B cell (primary cell): ENCODE measurements at places on chromosomes 16 and 17. TPM values are rescaled to one million over a fixed set of nuclear protein-coding genes. Genes with fewer than 3 reads are reported as not detected.

GRCh38 chr16:78235876-78236275 lies 136.4 kb downstream of the WWOX start:
- DNase-seq = no peak

DNA sequence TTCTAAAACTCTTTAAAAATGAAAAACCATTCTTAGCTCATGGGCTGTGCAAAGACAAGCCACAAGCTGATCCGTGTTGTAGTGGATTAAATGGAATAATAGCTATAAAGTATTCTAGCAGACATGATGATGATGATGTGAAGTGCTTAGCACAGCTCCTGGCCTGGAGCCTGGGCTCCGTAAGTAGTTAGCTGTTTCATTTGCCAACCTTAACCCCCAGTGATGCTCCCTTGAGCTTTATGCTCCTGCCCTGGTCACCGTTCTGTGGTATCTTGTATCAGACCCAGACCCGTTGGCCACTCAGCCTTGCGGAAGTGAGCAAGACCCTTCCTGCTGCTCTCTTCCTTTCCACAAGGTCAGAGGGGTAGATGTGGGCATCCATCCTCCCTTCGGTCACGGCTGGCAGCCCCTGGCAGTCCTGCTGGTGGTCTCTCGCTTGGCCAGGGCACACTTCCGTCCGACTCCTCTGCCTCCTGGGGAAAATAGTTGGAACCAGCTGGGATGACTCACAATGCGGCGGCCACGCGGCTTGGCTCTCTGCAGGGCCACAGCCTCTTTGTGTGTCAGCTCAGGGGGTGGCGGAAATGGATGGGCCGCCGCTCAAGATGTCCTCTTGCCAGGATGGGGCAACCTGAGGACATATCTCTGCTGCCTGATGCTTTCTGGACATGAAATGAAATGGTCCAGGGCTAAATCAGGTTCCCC lies 79.1 kb downstream of the GPR139 start:
- no peak for DNase-seq

The CCL3 gene
- total RNA-seq = 4.5 and 5.7 TPM in 2 replicates

- DNase-seq = no peak
Observed at GRCh38 chr17:10557422-10557821, 8.0 kb upstream of the MYH2 start.

- no peak for DNase-seq
Observed at GRCh38 chr17:2321399-2321798, 14.9 kb downstream of the TSR1 start.

DNA sequence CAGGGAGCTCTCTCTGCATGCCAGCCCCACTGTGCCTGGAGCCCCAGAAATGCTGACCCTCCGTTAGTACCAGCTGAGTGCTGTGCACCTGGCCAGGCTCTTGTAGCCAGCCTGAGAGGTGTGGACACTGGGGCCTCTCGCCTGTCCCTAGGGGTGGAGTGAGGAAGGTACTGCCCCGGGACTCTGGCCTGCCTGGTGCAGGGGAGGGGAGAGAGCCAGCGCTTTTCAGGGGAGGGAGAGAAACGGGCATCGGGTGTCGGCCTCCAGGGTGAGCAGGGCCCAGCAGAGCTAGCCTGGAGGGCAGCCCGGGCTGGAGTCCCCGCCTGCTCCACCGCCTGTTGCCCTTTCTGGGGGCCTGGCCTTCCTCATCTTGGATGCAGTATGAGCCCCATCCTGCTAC lies 13.1 kb downstream of the MAP2K3 start:
- no peak for DNase-seq

DNA sequence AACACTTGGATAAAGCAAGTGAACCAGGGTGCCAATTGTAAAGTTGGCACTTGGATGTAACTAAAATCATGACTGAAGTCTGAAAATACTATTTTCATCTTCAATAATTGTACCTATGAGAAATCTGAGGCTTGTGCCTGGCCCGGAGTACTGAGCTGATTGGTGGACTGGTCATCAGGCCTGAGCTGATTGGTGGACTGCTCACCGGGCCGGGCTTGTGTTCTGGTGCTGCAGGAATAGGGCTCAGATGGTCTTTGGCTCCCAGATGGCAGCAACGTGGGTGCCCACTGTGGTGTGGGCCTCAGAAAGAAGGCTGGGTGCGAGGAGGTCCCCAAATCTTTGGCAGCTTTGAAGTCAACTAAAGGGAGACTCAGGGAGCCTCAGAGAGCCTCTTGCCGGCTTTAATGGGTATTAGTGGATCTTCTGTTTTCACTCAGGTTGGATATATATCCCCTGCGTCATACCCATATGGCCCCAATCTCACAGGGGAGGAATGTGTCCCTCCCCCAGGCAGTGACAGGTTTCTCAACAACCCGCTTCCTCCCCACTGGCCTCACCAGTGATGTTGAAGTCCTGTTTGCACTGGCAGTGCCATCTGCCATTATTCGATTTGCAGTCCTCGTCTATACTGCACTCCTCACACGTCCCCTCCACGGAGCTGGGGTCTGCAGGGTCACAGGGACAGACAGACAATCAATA lies 4.7 kb downstream of the UMOD start:
- DNase-seq = no peak

DNA sequence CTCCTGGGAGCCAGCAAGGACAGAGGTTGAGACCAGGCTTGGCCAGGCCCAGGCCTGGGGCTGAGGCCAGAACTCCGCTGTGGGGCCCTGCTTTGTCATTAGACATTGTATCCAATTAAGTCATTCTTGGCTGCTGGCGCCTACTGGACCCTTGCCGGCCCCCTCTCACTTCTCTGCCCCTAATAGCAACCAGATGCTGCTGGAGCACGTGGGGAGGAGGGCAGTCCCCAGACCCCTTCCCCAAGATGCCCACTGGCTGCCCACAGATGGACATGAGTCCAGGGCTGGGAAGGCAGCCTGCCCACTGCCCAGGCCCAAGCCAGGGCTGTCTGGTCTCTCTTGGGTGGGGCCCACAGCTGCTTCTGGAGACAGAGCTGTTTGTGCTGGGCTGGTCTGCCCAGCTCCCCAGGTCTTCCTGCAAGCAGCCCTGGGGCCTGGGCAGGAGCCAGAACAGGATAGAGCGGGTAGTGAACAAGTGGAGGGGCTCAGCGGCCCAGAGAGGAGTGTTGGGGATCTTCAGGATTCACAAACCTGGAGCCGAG lies 7.8 kb downstream of the PLXDC1 start:
- no peak for DNase-seq

DNA sequence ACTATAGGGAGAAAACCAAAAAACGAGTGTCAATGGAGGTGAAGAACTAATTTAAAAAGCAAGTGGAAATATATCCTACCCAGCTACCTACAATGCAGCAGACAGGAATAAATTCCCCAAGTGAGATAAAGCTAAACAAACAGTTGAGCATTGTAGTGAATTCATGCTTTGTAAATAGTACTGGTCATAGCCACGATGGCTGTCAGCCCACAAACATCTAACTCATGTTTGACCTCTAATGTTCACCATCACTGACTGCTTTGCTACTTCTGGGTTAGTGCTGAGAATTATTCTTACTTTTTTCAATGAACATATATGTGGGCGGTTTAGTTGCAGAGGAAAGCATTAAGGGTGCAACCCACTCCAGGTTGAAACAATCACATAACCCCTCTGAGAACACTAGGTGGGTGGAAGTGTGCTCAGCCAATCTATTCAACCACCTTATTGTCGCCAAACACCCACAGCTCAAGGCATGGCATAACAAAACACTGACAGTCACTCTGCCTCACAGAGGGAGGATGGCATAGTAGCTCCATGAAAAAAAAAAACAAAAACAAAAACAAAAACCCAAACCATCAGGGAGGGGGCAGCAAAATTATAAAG lies 264.1 kb downstream of the ZFHX3 start:
- DNase-seq = no peak

GRCh38 chr16:85246473-85246872 lies 134.2 kb upstream of the CIBAR2 start:
- no peak for DNase-seq

DNA sequence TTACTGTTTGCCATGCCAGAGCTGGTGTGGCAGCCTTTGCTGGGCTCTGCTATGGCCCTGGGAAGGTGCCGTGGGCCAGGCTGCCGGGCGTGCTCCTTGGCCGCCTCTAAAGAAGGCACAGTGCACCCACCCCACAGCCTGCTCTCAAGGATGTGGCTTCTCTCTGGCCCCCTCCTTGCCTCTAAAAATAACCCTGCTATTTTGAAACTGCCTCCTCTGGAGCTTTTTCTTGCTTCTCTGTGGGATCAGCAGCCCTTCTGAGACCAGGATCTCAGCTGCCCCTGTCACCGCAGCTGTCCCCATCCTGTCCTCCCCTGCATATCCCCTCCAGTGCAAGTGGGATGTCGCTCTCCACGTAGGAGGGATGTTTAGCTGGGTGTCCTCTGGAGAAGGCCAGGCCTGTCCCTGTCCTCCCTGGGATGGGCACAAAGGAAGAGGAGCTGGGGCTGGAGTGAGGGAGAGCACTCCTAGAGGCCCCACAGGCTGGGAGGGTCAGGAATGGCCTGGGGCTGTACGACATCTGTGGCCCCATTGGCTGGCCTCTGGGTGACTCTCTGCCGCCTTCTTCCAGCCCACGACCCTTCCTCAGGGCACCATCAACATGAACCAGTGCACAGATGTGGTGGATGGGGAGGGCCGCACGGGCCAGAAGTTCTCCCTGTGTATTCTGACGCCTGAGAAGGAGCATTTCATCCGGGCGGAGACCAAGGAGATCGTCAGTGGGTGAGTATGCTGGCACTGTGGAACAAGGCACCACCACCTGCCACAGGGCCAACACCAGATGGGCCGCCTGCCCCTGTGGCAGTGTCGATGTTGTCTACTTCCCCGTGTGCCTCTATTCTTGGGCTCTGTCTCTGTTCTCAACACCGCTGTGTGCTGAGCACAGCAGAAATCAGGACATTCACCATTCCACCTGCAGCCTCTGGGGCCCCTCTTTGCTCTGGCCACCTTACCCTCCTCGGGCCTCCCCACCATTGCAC lies 79.7 kb downstream of the PLD6 start:
- DNase-seq = no peak

GRCh38 chr17:66508896-66509844 lies 206.8 kb downstream of the PRKCA start:
- DNase-seq = no peak

The TSNAXIP1 gene
- 1.1 and 1.2 TPM in 2 replicates for total RNA-seq

DNA sequence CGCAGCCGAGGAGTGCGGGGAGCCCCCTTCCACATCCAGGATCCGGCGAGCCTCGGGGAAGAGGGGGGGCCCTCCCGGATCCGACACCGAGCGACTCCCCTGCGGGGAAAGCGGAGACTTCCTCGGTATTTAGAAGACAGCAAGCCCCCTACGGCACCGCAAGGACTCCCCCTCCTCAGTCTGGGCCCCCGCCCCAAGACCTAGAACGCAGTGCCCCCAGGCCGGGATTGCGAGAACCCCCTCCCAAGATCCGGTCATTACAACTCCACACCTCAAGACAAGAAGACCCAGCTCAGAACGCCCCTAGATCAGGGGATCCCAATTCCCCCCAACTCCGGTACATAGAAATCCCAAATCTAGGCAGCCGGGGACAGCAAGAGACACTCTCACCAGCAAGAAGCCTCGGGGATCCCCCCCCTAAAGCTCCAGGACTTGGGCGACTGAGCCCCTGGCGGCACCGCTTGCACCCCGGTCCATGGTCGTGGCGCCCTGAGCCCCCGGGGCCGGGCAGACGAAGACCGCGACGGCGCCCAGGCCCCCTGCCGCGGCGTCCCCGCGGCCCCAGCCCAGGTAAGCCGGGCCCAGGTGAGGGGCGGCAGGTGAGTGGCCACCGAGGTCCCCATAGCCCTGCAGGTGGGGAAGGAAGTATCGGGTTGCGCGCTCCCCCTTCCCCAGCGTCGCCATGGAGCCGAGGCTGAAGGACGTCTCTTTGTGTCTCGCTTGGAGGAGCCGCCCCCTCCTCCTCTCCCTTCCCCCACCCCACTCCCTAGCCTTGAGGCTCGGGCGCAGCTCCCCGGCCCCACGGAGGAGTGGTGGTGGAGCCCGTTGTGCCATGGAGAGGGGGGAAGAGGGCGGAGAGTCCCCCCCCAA lies 641 bp downstream of the SBK1 start:
- DNase-seq = peak; percentile 54

The GNGT2 gene
- total RNA-seq = 9.3 and 11.1 TPM in 2 replicates

DNA sequence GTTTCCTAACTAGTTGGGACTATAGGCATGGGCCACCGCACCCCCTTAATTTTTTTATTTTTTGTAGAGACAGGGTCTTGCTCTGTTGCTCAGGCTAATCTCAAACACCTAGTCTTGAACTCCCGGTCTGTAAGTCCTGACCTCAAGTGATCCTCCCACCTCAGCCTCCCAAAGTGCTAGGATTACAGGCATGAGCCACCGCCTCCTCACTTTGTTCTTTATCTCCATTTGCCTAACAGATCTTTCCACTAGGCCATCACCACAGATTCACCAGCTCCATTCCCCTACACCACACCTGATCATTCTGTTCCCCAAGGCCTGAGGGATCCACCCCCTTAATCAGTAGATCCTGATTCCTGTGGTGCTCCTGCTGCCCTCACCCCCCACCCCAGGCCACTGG lies 7.6 kb upstream of the ZNF629 start:
- no peak for DNase-seq

The CLEC18A gene
- 2.2 and 2.5 TPM in 2 replicates for total RNA-seq

- no peak for DNase-seq
Observed at GRCh38 chr16:58815181-58815888, 81.2 kb upstream of the GOT2 start.

The ITGA2B gene
- total RNA-seq = 0.20 and 0.78 TPM in 2 replicates

- DNase-seq = no peak
Observed at GRCh38 chr17:81549031-81549557, 3.1 kb downstream of the FAAP100 start.

DNA sequence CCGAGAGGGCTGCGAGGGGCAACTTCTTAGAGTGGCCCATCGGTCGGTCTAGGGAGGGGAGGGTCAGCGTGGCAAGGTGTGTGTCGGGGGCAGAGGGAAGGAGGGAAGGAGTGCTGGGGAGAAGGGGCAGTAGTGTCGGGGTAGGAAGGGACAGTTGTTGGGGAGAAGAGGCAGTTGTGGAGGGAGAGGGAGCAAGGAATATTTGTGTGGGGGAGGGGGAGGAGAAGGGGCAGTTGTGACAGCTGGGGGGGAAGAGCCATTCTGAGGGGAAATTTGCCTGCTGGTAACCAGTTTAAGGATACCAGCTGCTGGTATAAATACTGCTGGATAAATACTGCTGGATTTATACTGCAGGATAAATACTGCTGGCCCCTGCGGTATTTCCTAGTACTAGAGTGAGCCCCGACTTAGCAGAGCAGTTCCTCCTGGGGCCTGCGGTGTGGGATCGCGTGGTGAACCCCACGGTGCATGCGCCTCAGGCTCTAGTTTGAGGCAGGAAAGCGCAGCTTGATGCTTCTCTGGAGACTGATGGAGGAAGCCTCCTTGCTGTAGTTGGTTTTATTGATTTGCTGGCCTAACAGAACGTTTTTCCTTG lies 309 bp downstream of the DNAH2 start:
- peak; percentile 47 for DNase-seq

The SALL1 gene
- not detected in 2 replicates for total RNA-seq

- DNase-seq = no peak
Observed at GRCh38 chr17:48054238-48055185, 6.4 kb downstream of the NFE2L1 start.

- DNase-seq = no peak
Observed at GRCh38 chr17:43702637-43703036, 40.9 kb upstream of the MEOX1 start.

DNA sequence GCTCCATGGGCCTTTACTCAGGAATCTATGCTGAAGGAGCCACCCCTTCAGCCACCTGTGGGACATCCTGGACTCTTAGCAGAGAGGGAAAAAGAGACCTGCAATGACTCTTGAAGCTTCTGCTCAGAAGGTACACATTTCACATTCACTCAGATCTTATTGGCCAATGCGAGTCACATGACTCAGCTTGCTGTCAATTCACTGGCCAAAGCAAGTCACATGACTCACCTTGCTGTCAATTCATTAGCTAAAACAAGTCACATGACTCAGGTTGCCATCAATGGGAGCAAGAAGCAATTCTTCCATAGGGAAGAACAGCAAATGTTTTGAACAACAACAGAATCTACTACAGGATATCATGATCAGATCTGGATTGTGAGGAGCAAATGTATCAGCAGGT lies 233.4 kb downstream of the SHISA9 start:
- DNase-seq = no peak
